GOT3 (cell line): ENCODE measurements at places on chromosomes 4 and X.

DNA sequence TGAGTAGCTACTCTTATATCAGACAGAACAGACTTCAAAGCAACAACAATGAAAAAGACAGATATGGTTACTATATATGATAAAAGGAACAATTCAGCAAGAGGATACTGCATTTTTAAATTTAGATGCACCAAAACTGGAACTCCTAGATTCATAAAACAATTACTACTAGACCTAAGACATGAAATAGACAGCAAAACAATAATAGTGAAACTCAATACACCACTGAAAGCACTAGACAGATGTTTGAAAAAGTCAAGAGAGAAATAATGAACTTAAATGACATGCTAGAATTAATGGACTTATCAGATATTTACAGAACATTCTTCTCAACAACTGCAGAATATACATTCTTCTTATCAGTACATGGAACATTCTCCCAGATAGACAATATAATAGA lies 99.5 kb upstream of the ITM2A start:
- no peak for DNase-seq

GRCh38 chr4:122412547-122412946 lies 33.7 kb downstream of the ADAD1 start:
- no peak for DNase-seq

- DNase-seq = no peak
Measured at GRCh38 chrX:48626401-48627298, 29.4 kb downstream of the WDR13 start.

GRCh38 chrX:50942471-50942870 lies 31.9 kb downstream of the BMP15 start:
- DNase-seq = no peak

- DNase-seq = no peak
Measured at GRCh38 chr4:38891051-38891983, 23.7 kb downstream of the FAM114A1 start.

DNA sequence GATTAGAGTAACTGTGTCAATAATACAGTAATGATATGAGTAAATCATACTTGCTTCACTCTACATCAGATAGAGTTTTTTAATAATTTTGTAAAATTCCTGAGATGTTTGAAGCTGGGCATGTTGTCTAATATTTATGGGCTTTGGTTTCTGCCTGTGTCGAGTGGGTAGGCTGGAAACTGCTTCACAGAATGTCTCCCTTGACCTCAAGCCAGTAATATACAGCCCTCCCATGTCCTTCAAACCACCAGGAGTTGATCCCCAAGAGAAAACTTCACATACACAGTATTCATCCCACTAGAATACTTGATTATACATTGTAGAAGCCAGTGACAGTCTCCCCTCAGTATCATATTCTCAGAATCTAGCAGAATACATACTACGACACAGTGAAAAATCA lies 284.8 kb upstream of the TENM3 start:
- DNase-seq = no peak

- DNase-seq = no peak
Measured at GRCh38 chr4:42280327-42281095, 116.8 kb upstream of the SHISA3 start.

DNA sequence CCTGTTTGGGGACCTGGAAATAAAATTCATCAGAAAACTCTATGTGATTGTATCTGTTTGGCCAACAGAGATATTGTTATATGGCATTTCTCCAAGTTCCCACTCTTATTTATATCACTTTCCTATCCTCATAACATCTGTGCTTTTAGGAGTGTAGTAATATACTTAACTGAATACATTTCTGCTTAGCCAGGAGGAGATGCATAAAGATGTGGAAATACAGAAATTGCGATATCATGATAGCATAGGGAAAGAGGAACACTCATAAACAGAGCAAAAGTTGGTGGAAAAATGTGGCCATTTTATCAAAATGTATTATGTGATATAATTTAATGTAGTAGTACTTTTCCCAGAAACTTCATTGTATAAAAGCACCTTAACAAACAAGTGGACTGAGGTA lies 46.1 kb upstream of the TSPAN7 start:
- no peak for DNase-seq

DNA sequence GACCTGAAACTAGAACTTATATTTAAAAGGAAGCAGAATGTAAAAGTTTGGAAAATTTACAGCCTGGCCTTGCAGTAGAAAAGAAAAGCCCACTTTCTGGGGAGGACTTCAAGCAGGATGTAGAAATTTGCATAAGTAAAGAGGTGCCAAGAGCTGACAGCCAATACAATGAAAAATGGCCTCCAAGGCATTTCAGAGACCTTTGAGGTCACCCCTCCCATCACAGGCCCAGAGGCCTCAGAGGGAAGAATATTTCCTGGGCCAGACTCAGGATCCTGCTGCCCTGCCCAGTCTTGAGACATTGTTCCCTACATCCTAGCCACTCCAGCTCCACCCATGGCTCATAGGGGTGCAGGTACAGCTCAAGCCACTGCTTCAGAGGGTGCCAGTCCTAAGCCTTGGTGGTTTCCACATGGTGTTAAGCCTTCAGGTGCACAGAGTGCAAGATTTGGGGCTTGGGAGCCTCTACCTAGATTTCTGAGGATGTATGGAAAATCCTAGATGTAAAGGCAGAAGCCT lies 518.9 kb upstream of the INTU start:
- no peak for DNase-seq

DNA sequence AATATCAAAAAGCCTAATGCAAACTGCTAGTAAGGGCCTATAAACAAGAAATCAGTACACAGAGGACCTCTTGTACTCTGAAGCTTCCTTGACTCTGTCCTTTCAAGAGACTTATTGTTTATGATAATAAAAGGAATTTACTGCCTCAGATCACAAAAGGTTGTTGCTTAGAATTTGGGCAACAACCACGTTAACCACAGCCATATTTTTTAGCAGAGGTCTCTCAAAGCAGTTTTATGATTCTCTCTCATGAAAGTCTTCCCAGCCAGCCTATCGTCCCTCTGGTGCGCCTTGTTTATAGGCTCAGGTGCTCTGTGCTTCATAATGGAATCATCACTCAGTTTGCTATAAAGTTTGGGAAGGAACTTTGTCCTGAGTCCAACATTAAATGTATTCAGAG lies 270.6 kb downstream of the RCHY1 start:
- DNase-seq = no peak

DNA sequence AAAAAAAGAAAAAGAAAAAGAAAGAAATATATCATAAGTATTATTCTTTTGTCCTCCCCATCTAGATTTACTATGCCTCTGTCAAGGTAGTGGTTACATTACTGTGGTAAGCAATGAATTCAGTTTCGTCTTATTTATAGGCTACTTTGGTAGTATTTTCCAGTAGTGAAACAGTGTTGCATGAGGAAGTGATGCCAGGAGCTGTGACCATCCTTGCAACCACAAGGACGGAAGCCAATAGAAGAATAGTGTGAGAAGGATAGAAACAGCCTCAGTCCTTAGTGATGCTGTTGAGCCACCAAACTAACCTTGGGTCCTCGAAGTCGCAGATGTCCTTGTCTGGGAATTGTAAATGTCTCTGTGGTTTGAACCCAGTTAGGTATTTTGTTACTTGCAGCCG lies 328.5 kb downstream of the PPP3CA start:
- no peak for DNase-seq

DNA sequence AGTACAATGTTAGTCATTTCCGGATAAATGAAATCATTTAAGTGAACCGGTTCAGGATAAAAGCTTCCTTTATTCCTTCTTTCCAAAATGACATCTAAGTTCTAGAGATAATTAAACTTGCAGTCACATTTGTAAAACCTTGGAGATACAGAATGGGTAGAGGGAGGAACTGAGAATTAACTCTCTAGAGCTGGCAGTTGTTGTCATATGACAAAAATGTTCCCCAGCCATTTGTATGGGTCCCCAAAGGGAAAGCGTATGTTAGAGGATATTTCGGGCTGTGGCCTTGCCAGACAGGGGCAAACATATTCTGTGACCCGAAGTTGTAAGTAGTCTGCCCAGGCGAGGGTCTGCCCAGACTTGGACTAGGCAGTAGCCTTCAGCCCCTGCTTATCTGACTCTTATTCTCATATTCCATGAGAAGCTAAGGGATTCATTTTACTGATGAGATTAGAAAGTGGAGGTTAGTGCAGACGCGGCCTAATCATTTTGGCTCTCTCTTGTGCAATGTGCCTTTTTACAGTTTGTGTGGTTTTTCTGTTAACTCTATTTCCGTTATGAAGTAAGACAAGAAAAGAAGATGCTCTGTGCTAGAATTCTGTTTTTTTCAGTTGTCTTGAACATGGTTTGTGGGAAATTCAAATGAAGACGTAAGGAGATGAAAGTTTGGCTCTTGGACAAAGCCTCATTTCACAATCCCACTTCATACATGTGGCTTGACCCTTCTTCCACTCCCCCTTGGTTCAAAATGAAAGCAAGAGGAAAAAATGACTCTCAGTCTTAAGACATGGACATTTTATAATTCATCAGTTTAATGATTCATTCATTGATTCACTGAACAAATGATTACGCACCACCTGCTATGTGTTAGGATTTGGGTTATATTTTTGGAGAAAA lies 2394.2 kb upstream of the AGA start:
- DNase-seq = no peak
